ENCODE measurements at places on chromosomes 2 and 18. TPM values are rescaled to one million over a fixed set of nuclear protein-coding genes. Genes with fewer than 3 reads are reported as not detected.

The PKP4 gene
- polyA plus RNA-seq: 23.8 TPM

The SAG gene
- 0.04 TPM for polyA plus RNA-seq

The CXCR2 gene
- polyA plus RNA-seq: 1.4 TPM

The SCTR gene
- 0.62 TPM for polyA plus RNA-seq

The ALPP gene
- polyA plus RNA-seq: not detected

The UGT1A10 gene
- not detected for polyA plus RNA-seq

The IL37 gene
- not detected for polyA plus RNA-seq

The PPP1R7 gene
- polyA plus RNA-seq: 85.5 TPM

The AKAIN1 gene
- polyA plus RNA-seq: 0.24 TPM

The ACVR1C gene
- 0.14 TPM for polyA plus RNA-seq

The ABCA12 gene
- 0.03 TPM for polyA plus RNA-seq

The ST8SIA5 gene
- 3.2 TPM for polyA plus RNA-seq

The RNF125 gene
- polyA plus RNA-seq: 9.4 TPM

The TUBB8B gene
- not detected for polyA plus RNA-seq

The TBR1 gene
- 0.04 TPM for polyA plus RNA-seq

The DUSP11 gene
- polyA plus RNA-seq: 19.3 TPM

The ANKRD53 gene
- 0.71 TPM for polyA plus RNA-seq

The PELI1 gene
- 30.1 TPM for polyA plus RNA-seq

The KIAA2012 gene
- polyA plus RNA-seq: 0.13 TPM

The STK36 gene
- polyA plus RNA-seq: 56.6 TPM

The RASGRP3 gene
- polyA plus RNA-seq: 41.0 TPM

The VAPA gene
- polyA plus RNA-seq: 266 TPM

The GALNT14 gene
- polyA plus RNA-seq: 5.2 TPM

The LBX2 gene
- polyA plus RNA-seq: 0.78 TPM

The DNAH7 gene
- 0.71 TPM for polyA plus RNA-seq

Data from muscle of arm (tissue), 14 donors.